GM06990 (cell line): ENCODE measurements at places on chromosomes 3 and 15.

GRCh38 chr15:22951031-22951380 lies 29.2 kb downstream of the CYFIP1 start:
- no peak for DNase-seq

DNA sequence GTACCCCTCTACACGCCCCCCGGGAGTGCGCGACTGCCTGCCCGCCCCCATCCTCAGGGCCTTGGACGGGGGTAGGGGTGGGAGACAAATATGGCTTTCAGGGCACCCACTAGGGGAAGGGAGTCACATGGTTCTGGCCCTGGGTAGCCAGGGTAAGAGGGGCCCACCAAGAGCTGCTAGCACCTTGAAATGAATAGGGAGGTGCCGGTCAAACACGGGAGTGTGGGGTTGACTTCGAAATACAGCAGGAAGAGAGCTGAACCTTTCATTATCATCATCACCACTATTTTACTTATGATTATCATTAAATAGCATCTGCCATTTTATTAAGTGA lies 489.1 kb downstream of the MAGI1 start:
- no peak for DNase-seq

DNA sequence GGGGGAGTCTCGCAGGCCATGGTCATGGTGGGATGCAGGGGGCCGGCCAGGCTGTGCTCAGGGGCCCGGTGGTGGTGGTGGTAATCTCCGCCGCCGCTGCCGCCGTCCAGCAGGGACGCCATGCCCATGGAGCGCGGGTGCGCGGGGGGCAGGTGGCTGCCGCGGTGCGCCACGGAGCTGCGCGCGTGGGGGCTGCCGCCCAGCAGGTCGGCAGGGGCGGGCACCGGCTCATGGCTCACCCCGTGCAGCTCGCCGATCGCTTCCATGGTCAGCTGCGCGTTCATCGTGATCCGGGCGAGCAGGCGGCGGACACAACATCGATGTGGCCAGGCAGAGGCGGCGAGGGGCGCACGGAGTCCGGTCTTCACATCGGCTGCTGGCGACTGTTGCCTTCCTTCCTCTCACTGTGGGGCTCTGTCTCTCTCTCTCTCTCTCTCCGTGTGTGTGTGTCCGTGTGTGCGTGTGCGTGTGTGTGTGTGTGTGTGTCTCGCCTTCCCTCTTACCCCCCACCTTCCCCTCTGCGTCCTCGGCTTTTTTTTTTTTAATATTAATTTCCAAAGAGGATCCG lies 451 bp downstream of the ONECUT1 start:
- DNase-seq, result no peak

GRCh38 chr3:11547498-11547897 lies 96.2 kb downstream of the VGLL4 start:
- no peak for DNase-seq

GRCh38 chr3:197151580-197151979 lies 122.0 kb upstream of the MELTF start:
- no peak for DNase-seq

DNA sequence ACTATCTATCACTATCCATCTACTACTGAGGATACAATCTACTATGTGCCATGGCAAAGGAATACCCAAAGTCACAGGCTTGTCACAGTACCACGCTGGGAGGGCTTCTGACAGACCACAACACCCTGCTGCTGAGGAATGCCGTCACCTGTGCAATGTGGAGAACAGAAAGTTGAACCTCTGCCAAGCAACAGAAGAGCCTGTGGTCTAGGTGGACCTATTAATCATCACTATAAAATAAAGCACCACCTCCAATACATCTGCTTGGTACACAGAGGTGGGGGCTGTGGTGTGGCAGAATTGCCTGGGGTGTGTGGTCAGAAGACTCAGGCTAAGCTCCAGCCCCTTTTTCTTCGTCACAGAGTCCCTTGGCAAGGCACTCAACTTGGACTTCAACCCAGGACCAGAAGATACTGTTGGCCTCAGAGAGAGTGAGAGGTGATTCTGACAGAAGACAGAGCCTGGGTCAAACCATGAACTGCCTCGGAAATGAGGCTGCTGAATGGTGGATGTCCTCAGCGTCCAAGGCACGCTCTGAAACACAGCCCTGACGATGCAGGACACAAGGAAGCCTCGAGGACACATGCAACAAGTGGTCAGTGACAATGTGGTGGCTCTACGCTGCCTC lies 189.4 kb upstream of the CHRNA7 start:
- DNase-seq, result no peak

GRCh38 chr3:4060064-4060463 lies 243.1 kb upstream of the SETMAR start:
- DNase-seq, result no peak

DNA sequence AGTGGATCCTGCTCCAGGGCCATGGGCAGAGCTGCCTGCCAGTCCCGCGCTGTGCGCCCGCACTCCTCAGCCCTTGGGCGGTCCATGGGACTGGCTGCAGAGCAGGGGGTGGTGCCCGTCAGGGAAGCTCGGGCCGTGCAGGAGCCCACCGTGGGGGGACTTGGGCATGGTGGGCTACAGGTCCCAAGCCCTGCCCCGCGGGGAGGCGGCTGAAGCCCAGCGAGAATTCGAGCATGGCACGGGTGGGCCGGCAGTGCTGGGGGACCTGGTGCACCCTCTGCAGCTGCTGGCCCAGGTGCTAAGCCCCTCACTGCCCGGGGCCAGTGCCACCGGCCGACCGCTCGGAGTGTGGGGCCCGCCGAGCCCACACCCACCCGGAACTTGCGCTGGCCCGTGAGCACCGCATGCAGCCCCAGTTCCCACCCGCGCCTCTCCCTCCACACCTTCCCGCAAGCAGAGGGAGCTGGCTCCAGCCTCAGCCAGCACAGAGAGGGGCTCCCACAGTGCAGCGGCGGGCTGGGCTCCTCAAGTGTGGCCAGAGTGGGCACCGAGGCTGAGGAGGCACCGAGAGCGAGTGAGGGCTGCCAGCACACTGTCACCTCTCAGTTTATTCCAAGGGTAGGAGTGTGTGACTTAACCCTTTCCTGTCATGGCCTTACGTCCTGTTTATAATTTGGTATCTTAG lies 129.3 kb downstream of the TMEM108 start:
- DNase-seq, result no peak
